ENCODE measurements at places on chromosomes 5 and 9.
A peak's percentile ranks its signal among the peaks of the same experiment; 100 is the strongest.

DNA sequence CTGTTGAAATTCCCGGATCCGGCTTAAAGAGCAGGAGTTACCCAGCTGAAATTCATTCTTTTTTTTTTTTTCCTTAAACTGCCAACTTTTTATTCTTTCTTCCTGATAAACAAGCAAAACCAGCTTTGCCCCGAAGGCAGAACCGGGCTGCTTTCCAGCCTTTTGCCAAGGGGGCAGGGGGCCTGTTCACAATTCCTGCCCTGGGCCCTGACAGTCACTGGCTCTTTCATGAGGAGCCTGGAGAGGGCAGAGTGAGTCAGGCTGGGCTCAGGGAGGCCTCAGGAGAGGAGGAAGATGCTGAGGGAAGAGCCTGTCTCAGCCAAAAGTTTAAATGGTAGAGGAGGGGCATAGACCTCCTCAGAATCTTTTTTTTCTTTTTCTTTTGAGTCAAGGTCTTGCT, 4.8 kb downstream of the GLIPR2 start:
- peak; percentile 48 for DNase-seq

GRCh38 chr5:60977956-60978737, 33.1 kb downstream of the NDUFAF2 start:
- no peak for DNase-seq

DNA sequence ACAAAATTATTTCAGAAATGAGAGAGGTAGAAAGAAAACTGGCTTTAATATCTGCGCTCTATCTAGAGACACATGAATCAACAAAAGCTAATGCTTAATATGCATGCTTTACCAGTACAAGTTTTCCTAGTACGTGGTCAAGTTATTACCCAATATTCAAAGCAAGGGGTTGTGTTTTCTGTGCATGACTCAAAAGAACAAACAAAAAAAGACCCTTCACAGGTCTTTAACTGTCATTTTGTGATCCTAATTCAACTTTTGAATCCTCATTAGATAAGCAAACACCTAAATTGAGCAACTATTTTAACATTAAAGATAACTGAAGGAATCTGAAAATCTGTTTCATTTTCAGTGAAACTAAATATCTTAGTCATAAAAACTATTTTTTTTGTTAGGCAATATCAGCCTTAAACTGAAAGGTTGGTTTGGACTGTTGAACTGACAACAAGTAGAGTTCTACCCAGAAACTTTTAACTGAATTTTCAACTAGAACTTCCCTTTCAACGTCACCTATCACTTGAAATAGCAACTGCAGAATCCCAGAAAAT, 12.5 kb downstream of the ST8SIA4 start:
- DNase-seq, result no peak

DNA sequence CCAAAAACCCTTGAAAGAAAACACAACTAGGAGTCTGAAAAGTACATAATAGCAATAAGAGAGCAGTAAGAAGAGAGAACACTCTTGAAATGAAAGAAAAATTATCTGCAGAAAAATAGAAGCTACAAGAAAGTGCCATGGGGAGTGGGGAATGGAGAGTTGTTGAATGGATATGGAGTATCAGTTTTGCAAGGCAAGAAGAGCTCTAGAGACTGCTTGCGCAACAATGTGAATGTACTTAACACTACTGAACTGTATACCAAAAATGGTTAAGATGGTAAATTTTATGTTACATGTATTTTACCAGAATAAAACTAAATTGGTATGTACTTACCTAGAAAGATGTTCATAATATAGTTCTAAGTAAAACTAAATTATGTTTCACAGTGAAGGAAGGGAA, 54.8 kb upstream of the RASGRF2 start:
- DNase-seq, result no peak

DNA sequence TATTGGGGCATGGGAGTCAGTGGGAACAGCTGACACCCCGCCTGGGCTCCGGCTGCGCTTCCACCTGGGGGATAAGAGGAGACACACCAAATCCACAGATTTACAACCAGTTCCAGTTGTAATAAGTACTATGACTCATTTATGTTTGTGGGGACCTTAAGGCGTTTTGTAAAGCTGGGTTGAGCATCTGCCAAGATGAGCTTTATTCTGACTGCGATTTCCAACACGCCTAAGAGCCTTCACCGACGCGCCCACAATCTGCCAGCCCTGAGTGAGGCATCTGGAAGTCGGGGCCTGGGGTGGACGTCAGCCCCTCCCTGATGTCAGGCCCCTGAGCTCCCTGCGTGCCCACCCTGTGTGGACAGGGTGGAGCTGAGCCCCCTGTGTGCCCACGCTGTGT, 14.3 kb upstream of the LHX3 start:
- DNase-seq, result peak; percentile 13

- DNase-seq, result no peak
Measured at GRCh38 chr5:57405984-57406383, 76.6 kb downstream of the ACTBL2 start.

DNA sequence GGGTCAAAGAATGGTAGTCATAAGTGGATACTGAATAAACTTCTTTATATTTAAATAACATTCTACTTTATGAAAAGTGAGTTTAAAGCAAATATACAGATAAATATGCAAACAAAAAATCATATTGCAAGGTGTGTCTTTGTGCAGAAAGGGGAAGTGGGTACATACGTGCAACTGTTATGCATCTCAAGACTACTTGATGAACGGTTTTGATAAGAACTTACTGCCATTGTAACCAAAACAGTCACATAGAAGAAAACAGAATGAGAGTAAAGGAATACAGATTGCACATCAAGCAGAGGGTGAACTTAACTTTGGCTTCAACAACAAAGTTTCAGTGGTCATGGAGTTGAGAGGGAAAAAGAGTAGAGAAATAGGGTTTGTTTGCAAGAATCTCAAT, 9.9 kb downstream of the CAMK4 start:
- no peak for DNase-seq

GRCh38 chr5:65989158-65989557, 62.8 kb downstream of the ERBIN start:
- DNase-seq, result no peak

GRCh38 chr9:131039129-131039954, 30.4 kb downstream of the LAMC3 start:
- no peak for DNase-seq

DNA sequence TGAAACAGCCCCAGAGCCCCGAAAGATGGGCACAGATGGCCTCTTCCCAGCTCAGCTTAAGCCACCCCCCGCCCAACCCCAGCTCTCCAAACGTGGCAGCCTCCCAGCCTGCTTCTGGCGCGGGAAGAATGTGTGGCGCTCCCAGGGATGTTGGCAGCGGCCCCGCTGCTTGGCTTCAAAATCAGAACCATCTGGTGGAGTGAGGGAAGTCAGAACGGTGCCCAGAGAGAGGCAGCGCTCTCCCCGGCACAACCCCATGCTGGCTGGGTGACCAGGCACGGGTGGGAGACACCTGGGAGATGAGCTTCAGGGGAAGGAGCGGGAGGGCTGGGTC, 72.7 kb upstream of the ORM1 start:
- DNase-seq, result peak; percentile 96

DNA sequence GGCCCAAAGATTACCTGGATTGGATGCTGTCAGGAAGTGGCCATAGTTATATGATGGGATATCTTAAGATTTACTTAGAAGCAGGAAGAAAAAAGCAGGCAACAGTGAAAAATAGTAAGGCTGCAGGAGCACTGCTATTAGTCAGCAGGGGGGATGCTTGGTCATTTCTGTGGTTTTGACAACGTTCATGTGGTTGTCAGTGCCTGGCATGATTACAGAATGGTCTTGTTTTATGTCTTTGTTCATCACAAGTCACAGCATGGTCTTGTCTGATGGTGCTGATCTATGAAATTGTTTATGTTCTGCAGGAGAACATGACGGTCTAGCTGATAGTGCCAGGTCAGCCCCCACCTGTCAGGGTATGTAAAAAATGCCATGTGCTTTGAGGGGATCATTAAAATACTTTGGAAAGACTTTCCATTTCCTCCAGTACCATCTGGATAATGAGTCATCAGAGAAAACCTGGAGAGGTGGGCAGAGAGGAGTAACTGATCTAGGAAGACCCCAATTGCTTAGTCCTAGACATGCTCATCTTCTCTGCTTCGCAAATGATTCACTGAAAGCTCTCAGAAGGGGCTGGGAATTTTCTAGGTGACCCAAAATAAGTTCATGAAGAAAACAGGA, 48.5 kb downstream of the PLGRKT start:
- peak; percentile 84 for DNase-seq

- no peak for DNase-seq
Measured at GRCh38 chr9:78311886-78312524, 15.1 kb downstream of the PSAT1 start.

DNA sequence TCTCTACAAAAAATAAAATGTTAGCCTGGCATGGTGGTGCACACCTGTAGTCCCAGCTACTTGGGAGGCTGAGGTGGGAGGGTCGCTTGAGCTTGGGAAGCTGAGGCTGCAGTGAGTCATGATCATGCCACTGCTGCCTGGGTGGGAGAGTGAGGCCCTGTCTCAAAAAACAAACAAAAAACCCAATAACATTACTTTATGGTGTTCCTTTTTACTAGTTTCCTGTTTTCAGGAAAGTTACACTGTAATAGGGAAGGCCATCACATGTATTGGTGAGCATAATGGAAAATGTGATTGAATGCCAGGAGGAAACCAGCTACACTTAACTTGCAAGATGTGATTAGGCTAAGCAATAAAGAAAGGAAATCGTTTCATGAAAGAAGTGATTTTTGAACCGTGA, 42.7 kb downstream of the SV2C start:
- DNase-seq, result no peak

- DNase-seq, result no peak
Measured at GRCh38 chr5:157172403-157172802, 6.3 kb upstream of the GARIN3 start.

Data from AG10803 (cell line).